Stimulated activated CD8-positive, alpha-beta memory T cell treated with anti-CD3 and anti-CD28 coated beads, Interleukin-12 subunit alpha, Interleukin-12 subunit beta, amount 100 ng/mL, for 1 hour (primary cell): ENCODE measurements at places on chromosomes 11 and 22.

DNA sequence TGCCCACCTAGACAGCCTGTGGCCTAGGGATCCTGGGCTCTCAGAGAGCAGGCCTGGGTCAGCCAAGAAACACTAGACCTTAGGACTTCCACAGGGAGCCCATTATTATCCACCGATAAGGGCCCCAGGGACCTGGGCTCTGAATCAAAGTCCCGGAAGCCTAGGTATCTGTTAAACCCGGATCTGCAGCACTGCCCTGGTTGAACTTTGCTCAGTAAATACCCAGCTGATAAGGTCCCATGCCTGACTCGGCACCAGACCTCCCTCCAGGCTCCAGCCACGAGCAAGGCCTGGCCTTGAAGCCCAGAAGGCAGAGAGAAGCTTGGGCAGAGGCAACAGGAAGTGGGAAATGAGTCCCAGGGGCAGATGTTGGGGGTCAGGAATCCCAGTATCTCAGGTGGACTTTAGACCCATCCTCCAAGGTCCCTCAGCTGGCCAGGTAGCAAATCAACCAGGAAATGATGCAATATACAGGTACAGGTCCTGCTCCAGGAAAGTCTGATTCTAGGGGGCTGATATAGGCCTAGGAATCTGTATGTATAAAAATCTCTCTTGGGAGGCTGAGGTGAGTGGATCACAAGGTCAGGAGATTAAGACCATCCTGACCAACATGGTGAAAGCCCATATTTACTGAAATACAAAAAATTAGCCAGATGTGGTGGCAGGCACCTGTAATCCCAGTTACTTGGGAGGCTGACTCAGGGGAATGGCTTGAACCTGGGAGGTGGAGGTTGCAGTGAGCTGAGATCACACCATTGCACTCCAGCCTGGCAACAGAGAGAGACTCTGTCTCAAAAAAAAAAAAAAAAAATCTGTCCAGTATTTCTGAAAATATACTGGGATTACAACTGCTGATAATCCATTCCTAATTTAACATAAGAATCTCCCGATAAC lies 18.7 kb downstream of the POU2AF1 start:
- DNase-seq = no peak

GRCh38 chr11:75298976-75299260 lies 52.5 kb downstream of the ARRB1 start:
- no peak for DNase-seq

- no peak for DNase-seq
Observed at GRCh38 chr11:131889146-131889577, 518.7 kb downstream of the NTM start.

GRCh38 chr22:45207981-45208664 lies 32.6 kb downstream of the KIAA0930 start:
- no peak for DNase-seq

DNA sequence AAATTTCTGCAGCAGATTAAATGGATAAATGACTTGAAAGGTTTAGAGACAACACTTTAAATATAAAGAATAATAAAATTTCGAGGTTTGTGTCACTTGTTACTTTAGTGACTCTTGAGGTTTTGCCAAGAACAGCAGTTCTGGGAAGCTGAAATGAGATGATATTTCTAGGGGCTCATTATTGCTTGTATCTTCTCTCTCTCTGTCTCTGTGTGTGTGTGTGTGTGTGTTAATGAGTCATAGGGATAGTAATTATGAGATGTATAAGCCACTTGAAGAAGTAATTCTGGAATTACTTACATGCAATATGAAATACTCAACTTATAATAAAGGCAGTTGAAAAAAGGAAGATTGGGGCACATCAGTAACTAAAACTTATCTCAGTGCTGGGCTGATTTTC lies 9.6 kb upstream of the OR10G7 start:
- no peak for DNase-seq

DNA sequence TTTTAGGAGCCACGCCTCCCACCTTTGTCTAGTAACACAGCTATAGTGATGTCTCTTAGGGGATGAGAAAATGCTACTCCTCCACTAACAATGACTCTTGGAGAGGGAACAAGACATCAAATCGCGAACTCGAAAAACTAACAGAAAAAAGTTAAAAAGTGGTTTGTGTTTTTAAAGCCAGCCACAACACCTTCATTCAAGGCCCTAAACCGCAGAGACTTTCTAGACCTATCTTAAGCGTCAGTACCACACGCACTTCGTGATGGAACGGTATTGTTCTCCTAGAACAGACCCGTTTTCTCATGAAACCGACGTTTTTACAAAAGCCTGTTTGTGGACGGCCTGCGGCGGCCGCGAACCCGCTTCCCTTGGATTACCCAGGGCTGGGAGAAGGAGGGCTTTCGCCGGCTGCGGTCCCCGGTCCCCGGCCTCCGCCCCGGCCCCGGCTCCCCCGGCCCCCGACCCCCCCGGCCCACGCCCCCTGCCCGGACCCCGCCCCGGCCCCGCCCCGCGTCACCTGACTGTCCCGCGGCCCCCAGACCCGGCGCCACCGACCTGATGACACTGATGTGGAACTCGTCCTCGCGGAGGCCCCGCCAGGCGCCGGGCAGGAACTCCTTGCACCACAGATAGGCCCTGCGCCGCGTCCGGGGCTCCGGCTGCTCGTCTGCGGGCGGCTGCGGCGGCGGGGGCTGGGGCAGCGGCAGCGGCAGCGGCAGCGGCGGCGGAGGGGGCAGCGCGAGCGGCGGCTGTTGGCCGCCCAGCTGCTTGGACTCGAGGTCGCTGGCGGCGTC lies 718 bp downstream of the CHKA start:
- no peak for DNase-seq

DNA sequence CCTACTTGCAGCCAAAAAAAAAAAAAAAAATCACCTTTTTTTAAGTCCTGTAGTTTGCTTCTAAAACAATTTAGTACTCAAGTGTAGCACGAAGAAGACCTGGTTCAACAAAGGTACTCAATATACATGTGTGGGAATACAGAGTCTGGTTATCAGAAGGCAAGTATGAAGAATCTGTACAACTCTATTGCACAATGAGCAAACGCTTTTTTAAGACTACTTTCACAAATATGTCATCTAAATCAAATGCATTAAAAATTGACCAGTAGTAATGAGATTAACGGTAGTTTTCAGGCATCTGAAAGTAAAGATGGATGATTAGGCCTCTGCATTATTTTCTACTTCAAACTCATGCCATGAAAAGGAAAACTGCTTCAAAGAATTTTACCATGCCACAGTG lies 9.5 kb downstream of the CHORDC1 start:
- no peak for DNase-seq

- no peak for DNase-seq
Observed at GRCh38 chr22:31206896-31207687, 5.0 kb upstream of the LIMK2 start.

DNA sequence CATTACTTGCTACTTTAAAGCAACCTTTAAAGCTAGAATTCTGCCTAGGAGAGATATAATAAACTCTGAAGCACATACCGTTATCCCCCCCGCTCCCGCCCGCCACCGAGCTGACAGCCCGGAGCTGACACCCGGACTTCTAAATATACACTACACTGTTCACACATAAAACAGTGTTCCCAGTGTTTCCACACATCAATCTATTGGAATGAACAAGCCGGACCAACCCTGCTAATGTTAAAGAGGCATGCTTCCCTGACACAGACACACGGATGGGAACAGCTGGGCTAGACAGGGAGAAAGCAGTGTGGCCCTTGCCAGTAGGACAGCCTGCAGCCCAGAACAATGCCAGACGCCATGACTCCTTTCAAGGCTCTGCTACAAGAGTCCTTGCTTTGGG lies 108.4 kb upstream of the CSNK2A3 start:
- no peak for DNase-seq

GRCh38 chr22:40031766-40032470 lies 37.2 kb downstream of the FAM83F start:
- no peak for DNase-seq
